Left ventricle myocardium inferior (tissue), 1 donor: ENCODE measurements at places on chromosomes 11 and 22.

DNA sequence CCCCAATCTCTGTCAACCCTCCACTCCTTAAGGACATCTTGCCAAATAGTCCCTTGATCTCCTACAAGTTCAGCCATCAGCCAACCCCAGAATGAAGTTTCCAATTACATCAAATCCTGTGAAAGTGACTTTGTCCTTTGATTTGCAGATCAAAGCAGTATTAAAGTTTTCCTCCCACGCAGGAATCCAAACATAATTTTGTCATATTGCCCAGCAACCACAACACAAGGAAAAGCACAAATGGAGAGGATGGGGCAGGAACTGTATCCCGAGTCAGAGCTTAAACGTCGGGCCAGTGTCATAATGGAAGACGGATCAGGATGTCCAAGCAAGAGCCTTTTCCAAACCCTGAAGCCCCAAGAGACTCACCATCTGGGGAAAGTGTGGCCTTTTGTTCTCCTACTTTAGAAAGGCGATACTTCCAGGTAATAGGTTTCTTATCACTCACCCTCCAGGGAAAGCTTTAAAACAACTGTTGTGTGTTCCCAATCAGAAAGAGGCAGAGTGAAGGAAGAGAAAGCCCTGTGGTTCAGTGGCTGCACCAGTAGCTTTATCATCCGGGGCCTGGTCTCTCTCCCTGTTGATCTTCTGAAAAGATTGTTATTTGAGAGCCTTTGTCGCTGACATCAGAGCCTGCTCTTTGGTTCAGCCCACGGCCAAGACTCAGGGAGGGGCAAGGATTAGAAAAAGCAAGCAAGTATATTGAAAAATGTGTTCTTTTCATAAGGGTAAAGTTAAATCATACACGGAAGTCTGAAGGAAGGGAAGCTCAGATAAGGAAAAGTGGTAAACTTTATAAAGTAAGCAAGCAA, 41.7 kb downstream of the EXPH5 start:
- no peak for DNase-seq

GRCh38 chr22:26977741-26978376, 320.5 kb downstream of the MIAT start:
- DNase-seq, result no peak

GRCh38 chr11:121615501-121615900, 162.7 kb upstream of the SORL1-AS1 start:
- no peak for DNase-seq

DNA sequence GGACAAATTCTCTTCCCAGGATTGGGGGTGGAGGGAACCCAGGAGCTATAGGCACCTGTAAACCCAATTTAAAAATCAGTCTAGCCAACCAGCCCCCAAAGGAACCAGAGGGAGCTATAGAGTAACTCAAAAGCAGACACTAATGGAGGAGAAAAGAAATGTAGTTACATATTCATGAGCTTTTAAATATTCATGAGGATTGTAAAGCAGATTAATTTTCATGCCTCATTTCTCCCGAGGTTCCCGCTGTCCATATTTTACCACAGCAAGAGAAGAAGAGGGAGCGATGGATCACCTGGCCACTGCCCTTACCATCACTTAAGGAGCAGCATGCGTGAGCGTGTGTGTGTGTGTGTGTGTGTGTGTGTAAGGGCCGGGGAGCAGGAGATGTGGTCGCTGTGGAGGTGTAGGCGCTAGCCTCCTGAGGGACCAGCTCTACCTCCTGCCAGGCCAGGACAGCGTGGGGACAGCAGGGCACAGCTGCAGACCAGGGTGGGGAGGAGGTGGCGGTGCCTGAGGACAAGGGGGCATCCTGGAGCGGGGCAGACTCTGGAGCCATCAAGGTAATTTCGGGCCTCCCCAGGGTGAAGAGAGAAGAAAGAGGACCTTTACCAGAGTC, 100.7 kb upstream of the THY1 start:
- no peak for DNase-seq

- peak; percentile 34 for DNase-seq
Measured at GRCh38 chr22:31343235-31344191, 2.6 kb downstream of the PATZ1 start.

GRCh38 chr11:124170801-124171586, 12.2 kb upstream of the OR10D3 start:
- no peak for DNase-seq

- no peak for DNase-seq
Measured at GRCh38 chr11:91686700-91687099, 537.9 kb upstream of the FAT3 start.

- DNase-seq, result peak; percentile 10
Measured at GRCh38 chr22:19884161-19884953, 29.7 kb upstream of the GNB1L start.

GRCh38 chr11:36008584-36008983, 64.7 kb downstream of the LDLRAD3 start:
- DNase-seq, result no peak

GRCh38 chr11:66532784-66533183, 13.1 kb downstream of the ZDHHC24 start:
- no peak for DNase-seq

GRCh38 chr11:107859459-107860239, 1.1 kb upstream of the SLC35F2 start:
- DNase-seq, result peak; percentile 28

- no peak for DNase-seq
Measured at GRCh38 chr22:44192816-44193534, 12.2 kb downstream of the PARVG start.

DNA sequence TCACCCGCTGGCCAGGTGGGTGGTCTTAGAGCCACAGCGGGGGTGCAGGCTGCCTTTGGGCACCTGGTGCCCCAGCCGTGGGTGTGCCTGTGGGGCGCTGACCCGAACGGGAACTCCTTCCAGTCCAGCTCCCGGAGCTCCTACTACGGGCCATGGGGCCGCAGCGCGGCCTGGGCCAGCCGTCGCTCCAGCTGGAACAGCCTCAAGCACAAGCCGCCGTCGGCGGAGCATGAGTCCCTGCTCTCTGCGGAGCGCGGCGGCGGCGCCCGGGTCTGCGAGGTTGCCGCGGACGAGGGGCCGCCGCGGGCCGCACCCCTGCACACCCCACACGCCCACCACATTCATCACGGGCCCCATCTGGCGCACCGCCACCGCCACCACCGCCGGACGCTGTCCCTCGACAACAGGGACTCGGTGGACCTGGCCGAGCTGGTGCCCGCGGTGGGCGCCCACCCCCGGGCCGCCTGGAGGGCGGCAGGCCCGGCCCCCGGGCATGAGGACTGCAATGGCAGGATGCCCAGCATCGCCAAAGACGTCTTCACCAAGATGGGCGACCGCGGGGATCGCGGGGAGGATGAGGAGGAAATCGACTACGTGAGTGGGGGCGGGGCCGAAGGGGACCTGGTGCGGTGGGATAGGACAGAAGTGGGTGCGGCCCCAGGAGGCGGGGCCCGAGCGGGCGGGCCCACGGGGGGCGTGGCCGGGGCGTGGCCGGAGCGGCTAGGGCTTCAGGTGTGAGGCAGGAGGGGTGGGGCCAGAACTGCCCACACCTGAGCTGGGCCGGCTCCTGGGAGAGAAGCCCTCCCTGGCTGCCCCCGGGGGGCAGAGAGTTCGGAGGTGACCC, 91.5 kb downstream of the CACNA1I start:
- no peak for DNase-seq

- DNase-seq, result no peak
Measured at GRCh38 chr11:17734418-17734911, at the start of gene KCNC1. Gene KCNC1 (plus strand): TSS chr11:17734781. CDS start chr11:17736003, 1,222 bp downstream.

DNA sequence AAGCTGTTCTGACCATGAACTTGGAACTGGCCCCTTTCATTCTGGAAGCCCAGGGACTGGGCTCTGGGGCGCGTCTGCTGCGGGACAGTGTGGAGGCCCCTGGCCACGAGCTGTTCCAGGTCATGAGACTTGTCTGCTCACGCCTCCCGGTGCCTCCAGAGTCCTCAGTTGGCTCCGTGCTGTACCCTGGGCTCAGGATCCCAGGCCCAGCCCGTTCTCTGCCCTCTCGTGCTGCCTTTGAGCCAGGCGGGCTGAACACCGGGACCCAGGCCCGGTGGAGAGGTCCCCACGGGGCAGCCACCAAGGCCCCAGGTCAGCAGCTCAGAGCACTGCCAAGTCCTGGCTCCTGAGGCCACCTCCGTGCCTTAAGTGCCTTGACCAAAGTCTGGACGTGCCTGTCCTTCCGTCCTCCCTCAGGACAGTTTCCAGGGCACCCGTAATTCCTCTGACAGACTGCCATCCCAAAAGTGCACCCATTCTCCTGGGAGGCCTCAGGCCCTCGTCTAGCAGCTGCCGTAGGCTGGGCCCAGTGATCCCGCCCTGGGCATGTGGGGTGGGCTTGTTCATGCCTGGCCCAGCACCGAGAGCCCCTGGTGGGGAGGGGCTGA, 36.3 kb upstream of the PPARA start:
- DNase-seq, result peak; percentile 66

- DNase-seq, result no peak
Measured at GRCh38 chr11:47987310-47987709, 7.0 kb downstream of the PTPRJ start.

- DNase-seq, result no peak
Measured at GRCh38 chr22:35777335-35777975, 59.8 kb downstream of the APOL5 start.

GRCh38 chr11:65580756-65581155, 4.9 kb downstream of the EHBP1L1 start:
- no peak for DNase-seq

- DNase-seq, result no peak
Measured at GRCh38 chr11:122028545-122028944, 87.5 kb downstream of the BLID start.

DNA sequence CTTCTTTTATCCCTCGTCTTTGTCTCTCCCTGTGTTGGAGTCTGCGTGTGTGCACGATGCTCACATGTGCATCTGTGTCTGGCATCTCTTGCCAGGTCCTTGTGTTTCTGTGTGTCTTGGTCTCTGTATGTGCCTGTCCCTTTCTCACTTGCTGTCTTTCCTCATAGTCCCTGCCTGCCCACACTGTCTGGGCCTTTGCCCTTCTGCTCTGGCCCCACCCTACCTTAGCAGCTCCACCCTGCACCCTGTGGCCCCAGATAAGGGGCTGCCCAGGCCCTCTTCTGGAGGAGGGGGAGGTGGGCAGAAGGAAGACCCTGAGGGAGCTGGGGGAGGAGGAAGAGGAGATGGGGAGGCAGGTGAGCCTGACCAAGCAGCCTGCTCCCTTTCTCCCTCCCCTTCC, 2.8 kb downstream of the EHBP1L1 start:
- no peak for DNase-seq

DNA sequence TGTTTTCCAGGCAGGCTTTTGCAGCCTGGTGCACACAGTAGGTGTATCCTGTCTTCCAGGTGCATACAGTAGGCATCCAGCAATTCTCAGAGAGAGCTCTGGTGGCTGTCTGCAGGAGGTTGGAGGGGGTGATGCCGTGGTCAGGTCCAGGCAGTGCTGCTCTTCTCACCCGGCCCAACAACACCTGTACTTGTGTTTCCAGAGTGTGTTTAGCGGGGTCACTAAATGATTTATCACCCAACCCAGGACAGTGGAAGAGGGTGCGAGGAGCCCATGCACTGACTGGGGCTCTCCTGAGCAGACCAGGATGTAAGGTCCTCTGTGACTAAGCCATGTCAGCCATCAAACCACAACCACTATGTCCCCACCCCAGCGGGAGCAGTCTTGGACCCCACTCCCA, 18.6 kb upstream of the FGF3 start:
- DNase-seq, result no peak

DNA sequence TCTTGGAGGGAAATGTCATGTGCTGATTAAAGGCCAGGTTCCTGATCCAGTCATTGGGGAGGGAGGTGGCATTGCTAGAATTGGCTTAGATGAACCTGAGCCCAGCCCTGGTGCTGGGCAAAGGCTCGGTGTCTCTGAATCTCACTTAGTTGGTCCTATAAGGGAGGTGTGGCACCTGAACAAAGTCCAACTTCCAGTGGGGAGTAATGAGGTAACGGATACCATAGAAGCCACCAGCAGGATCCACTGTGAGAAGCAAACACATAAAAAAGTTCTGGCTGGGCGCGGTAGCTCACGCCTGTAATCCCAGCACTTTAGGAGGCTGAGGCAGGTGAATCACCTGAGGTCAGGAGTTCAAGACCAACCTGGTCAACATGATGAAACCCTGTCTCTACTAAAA, 26.6 kb downstream of the PRDM11 start:
- DNase-seq, result no peak

GRCh38 chr11:98729118-98729517, 291.6 kb upstream of the CNTN5 start:
- DNase-seq, result no peak

DNA sequence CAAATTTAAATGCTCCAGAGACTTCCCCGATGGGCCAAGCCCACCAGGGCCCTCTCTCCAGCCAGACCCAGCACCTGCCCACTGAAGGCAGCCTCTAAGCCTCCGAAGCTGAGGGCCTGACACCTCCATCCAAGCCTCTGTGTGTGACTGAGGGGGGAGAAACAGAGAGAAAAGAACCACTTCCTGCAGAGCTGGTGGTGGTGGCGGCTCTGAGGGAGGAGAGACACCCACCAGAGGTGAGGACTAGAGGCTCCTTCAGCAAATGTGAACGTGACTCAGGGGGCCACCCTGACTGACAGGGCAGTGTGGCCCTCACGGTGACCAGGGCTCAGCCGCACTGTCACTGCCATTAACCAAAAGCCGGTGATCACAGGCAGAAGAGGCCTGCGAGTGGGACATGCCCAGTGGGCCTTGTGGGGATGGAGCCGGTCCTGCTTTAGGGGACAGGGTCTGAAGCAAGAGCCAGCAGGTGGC, 31.0 kb upstream of the CD5 start:
- no peak for DNase-seq

GRCh38 chr11:24496736-24497725, at the start of gene LUZP2:
Gene LUZP2 (plus strand): TSS chr11:24497053.
- DNase-seq, result no peak

GRCh38 chr11:45663486-45664375, 1.7 kb downstream of the CHST1 start:
- DNase-seq, result no peak

- DNase-seq, result no peak
Measured at GRCh38 chr11:60864856-60865513, 2.4 kb upstream of the ZP1 start.

- no peak for DNase-seq
Measured at GRCh38 chr22:35973388-35973787, 55.2 kb downstream of the RBFOX2 start.

DNA sequence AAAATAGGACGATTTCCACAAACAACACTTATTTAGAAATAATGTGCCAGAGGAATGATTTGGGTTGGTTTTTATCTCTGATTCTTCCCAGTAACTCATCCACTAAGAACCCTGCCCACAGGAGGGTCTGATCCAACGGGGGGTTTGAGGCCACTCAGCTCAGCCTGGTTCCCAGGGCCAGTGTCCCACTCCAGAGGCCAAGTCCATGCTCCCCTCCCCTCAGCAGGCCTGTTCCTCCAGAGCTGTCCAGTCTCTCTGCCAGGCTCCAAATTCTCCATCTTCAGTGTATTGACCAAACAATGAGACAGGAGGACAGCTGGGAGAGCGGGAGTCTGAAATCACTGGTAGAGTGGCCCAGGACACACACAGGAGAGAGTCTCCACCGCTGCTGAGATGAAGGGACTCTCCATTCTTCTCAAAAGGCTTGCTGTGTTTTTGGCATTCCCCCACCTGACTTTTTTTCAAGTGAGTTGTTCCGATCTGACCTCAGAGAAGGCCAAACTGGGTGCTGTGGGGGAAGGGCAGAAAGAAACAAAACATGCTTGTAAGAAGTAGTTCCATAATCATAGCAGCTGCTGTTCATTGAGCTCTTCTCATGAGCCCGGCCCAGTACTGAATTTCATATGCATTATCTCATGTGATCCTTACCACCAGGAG, 17.6 kb upstream of the SCN2B start:
- DNase-seq, result no peak

GRCh38 chr11:113270080-113270479, 44.3 kb upstream of the TTC12 start:
- no peak for DNase-seq
